ENCODE measurements at places on chromosomes 7 and 10.

- no peak for DNase-seq
These were observed 146.5 kb downstream of the MAPK8 start for GRCh38 chr10:48452879-48453412.

DNA sequence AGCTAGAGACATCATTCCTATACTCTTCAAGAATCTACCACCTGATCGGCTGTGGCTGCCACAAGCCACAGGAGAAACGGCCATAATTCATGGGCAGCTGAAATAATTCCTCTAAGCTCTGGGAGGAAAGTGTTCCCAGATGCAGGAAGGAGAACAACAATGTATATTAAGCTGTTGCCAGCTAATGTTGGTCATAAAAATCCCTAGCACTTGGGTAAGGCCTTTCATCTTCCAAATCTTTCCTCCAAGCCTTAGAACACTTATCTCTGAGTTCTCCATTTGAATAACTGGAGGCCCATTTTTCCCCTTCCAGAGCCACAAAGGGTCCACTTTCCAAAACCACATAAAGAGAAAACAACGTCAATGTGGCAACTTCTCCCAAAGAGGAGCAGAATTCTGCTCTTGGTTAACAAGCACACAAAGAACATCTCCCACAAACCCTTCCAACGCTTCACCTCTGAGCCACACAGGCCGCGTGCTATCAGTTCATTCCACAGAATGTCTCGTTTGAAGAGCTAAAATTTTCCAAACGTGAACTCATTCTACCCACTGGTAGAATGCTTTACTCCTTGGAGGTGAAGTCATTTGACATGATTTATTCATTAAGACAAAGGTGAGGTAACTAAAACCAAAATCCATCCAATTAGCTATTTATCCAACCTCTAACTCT, 11.2 kb downstream of the KCNMA1 start:
- no peak for DNase-seq

DNA sequence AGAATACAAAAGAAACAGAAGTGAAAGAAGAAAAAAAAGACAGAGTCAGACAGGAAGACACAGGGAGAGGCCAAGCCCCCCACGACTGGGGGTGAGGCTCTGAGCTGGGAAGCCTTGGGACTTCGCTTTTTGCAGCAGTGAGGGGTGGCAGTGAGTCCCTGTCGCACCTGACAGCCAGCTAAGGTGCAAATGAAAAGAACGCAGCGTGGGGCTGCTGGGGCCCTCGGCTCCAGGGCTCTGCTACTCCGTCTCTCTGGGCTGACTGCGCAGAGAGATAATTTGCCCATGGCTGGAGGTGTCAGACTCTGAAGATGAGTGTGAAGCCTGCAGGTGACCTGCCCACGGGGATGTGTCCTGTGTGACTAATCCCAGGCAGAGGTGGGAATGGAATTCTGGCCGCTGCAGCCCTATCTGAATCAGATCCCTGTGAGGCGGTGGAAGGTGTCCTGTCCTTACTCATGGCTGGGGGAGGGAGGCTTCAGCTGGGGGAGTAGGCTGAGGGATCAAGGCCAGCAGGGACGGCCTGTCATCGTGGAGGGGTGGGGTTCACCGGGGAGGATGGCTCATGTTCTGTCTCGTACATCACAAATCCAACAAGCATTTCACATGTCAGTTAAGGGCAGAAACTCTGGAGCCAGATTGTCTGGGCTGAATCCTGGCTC, 96.4 kb downstream of the SLIT1 start:
- no peak for DNase-seq

DNA sequence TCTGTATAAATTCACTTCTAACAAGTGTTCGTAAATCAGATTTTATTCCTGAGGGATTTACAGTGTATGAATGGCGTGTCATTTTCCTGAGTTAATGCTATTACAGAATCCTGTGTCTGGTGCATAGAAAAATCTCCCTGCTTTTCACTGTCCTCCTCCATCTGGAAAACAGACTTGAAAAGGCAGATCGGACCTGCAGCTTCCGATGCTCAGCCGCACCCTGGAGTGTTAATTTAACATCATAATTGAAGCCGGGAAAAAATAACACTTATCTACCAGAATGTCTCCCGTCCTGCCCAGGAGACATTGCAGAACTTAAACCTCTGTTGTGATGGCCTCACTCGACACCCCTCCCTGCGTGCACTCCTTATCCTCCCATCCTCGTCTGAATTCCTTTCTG, 442.1 kb upstream of the FOXK1 start:
- no peak for DNase-seq

GRCh38 chr7:110187877-110188554, 902.9 kb upstream of the LRRN3 start:
- DNase-seq: no peak

GRCh38 chr7:155038335-155038734, 31.8 kb upstream of the HTR5A start:
- no peak for DNase-seq

DNA sequence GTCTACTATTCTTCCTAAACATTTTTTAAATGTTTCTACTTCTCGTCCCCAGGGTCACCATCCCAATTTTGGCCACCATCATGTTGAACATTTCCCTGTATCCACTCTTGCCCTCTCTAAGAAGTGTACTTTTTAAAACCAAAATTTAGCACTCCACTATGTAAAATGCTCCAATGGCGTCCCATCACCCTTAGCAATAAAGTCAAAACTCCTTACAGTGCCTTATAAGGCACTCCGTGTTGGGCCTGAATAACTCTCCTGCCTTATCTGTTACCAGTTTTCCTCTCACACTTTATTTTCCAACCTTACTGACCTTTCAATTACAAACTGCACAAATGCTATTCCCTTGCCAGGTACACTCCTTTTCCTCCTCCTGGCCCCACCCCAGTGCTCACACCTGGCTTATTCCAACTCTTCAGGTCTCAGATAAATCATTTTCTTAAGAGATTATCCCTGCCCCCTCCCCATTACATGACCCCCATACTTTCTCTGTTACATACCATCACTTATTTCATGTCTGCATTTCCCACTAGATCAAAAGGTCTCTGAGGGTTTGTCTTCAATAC, 1.3 kb downstream of the TMEM168 start:
- DNase-seq: no peak

- DNase-seq: no peak
These were observed 69.3 kb upstream of the C7orf33 start for GRCh38 chr7:148521271-148521670.

GRCh38 chr7:73822319-73823173, 8.2 kb upstream of the CLDN4 start:
- DNase-seq: no peak

- no peak for DNase-seq
These were observed 3.1 kb upstream of the STEAP4 start for GRCh38 chr7:88309819-88310218.

GRCh38 chr10:24645784-24646183, 77.9 kb downstream of the ARHGAP21 start:
- peak; percentile 30 for DNase-seq

- no peak for DNase-seq
These were observed 40.7 kb downstream of the TBC1D12 start for GRCh38 chr10:94443047-94443446.

GRCh38 chr7:64874114-64874513, 29.0 kb upstream of the ZNF273 start:
- no peak for DNase-seq

DNA sequence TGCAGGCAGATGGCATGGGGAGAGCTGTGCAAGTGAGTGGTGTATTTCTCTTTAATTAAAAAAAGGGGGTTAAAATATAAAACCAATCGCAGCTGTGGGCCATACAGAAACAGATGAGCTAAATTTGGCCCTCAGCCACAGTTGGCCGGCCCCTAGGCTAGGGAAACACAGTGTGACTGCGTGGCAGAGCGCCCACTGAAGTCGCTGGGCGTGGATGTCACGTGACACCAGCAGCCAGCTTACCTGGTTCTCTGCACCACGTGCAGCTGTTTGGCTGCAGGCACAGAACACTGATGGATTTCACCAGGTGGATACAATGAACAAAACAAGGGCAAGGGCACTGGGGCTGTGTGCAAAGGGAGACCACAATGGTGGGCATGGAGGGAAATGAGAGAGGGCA, 119.3 kb upstream of the ZNF746 start:
- no peak for DNase-seq

DNA sequence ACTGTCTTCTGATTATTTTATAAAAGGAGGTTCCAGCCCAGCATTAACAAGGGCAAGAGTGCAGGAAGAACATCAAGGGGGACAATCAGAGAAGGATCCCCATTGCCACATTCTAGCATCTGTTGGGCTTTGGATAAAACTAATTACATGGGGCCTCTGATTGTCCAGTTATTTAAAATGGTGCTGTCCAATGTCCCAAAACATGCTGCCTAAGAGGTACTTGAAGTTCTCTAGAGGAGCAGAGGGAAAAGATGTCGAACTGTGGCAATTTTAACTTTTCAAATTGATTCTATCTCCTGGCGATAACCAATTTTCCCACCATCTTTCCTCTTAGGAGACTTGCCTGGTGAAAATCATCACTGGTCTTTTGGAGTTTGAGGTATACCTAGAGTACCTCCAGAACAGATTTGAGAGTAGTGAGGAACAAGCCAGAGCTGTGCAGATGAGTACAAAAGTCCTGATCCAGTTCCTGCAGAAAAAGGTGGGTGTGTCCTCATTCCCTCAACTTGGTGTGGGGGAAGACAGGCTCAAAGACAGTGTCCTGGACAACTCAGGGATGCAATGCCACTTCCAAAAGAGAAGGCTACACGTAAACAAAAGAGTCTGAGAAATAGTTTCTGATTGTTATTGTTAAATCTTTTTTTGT, 2.3 kb downstream of the IL6 start:
- DNase-seq: no peak

DNA sequence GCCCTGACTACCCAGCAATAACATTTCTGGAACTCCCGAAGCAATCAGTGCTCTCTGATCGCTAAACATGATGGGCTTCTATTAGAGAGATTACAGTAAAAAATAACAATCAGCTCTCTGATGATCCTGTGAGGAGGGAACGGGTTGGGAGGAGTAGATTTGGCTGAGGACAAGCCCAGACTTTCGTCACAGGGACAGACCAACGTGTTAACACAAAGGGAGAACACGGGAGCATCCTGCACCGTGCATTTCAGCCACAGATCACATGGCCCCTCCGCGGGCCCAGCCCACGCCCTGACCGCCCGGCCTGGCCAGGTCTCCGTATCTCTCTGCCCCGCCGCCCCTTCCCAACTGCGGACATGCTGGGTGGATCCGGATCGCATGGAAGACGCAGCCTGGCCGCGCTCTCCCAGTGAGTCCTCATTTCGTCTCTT, 95.0 kb upstream of the AGBL3 start:
- no peak for DNase-seq

DNA sequence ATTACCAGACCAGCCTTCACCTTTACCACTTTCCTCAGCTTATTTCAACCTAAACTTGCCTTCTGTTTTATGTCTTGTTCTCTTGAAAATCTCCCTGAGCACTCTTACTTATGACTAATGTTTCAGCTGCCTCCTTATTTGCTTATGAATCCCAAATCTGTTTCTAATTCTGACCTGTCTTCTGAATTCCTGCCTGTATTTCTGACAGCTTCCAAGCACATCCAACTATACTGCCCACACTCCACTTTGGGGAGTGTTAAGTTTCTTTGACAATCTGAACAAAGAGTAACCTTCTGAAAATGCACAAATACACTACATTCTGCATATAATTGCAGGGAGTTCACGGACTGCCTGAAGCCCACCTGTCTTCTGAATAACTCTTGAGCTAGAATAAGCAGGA, 48.7 kb downstream of the ARMC3 start:
- no peak for DNase-seq

DNA sequence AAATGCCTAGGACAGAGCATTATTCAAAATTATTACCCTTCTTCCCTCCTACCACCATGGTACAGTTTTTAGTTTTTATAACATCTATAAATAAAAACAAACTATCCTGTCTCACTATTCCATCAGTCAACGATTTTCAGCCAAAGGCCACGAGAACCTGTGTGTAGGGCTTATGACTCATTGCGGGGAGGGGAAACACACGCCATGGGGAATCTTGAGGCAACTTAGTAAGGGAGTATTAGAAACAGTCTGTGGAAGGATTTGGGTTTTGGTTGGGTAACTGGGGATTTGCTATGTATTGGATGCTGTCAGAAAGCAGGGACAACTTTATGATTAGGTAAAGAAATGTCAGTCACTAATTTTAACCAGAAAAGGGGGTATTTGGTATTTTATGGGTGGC, 14.7 kb downstream of the GPR141 start:
- DNase-seq: peak; percentile 19

- DNase-seq: no peak
These were observed 13.1 kb upstream of the PDK4 start for GRCh38 chr7:95609277-95609971.

GRCh38 chr7:98186452-98187137, 24.6 kb upstream of the BHLHA15 start:
- DNase-seq: no peak

- DNase-seq: no peak
These were observed 104.0 kb downstream of the GRM3 start for GRCh38 chr7:86747698-86748097.

DNA sequence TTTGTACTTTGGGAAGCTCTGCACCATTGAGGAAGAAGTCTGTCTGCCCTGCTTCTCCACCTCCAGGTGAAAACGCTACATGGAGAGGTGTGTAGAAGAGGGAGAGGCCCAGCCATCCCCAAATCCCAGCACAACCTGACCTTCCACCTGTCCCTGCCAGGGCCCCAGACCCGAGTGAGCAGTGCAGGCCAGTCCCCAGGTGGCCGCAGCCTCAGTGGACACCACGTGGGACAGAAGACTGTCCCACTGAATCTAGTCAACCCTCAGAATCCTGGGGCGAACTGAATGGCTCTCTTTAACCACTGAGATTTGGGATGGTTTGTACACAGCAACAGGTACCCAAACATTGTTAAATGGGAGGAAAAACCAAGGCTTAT, 29.9 kb upstream of the GALNTL5 start:
- no peak for DNase-seq

DNA sequence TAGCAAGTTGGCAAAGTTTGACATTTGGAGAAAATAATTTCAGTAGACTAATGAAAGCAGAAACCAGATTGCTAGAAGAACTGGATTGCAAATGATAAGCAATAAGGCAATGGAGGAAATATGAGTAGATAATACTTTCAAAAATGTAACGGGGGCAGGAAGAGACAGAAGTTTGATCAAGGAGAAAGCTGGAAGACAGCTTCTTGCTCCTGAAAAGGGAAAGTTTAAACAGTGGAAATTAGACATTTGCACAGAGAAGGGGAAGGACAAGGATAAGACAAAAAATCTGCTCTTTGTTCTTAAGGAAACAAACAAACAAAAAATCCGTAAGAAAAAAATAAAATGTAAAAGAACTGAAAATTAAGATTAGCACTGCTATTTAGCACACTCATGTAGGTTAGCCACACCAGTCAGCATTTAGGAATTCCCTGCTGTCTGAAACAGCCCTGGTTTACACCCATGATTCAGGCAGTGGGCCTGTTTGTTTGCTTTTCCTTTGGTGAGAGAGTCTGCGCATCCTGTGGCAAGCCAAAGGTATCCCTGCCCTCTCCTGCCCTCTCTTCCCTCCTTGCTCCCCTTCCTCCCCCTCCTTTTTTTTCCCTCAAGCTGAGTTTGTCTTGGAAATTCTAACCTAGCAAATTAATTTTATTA, 104.3 kb upstream of the CAV2 start:
- DNase-seq: no peak

GRCh38 chr10:5234106-5234860, 37.6 kb downstream of the AKR1C4 start:
- DNase-seq: no peak

GRCh38 chr10:21673668-21674067, 139.6 kb downstream of the MLLT10 start:
- peak; percentile 4 for DNase-seq
